ENCODE measurements at places on chromosomes 3 and 15. TPM values are rescaled to one million over a fixed set of nuclear protein-coding genes. Genes with fewer than 3 reads are reported as not detected.
A peak's percentile ranks its signal among the peaks of the same experiment; 100 is the strongest.

GOLGA8Q gene
- polyA plus RNA-seq = 0.22 TPM

CACNA2D3 gene
- 0.37 TPM for polyA plus RNA-seq

ISG20 gene
- 2.2 TPM for polyA plus RNA-seq

ZNF860 gene
- 0.70 TPM for polyA plus RNA-seq

SLC24A1 gene
- 7.9 TPM for polyA plus RNA-seq

GRCh38 chr15:49495993-49496753 lies 73.1 kb downstream of the FGF7 start:
- peak; percentile 60 for DNase-seq

DNA sequence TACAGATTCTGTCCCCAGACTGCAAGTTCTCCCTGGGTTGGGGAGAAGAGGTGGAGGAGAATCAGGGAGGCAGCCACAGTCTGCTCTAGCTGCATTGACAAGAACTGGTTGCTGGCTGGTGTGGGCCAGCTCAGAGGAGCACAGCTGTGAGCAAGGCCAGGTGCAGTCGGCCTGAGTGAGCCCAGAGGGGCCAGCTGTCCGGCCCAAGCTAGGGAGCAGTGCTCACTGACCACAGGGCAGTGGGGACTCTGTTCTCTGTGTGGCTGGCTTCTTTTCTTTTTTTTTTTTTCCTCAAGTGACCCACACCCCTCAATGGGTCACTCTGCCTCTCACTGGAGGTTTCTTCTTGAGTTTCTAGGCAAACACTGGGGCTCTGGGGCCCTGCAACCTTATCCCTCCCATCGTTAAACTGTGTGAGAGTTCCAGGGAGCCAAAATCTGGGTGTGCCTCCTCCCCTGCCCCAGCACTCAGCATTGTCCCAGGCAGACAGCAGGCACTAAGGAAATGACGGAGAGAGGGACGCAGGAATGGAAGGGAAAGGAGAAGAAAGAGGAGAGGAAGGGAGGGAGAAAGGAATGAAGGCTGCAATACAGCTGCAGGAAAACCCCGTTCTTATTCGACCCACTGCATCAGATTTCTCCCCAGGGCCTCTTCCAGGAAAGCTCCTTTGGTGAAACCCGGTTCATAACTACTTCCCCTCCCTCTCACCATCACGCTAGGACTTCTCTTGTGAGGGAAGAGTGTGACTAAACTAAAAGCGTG lies 37.7 kb upstream of the HES1 start:
- DNase-seq = no peak

GRCh38 chr15:99211926-99212325 lies 37.5 kb downstream of the TTC23 start:
- peak; percentile 7 for DNase-seq

DNA sequence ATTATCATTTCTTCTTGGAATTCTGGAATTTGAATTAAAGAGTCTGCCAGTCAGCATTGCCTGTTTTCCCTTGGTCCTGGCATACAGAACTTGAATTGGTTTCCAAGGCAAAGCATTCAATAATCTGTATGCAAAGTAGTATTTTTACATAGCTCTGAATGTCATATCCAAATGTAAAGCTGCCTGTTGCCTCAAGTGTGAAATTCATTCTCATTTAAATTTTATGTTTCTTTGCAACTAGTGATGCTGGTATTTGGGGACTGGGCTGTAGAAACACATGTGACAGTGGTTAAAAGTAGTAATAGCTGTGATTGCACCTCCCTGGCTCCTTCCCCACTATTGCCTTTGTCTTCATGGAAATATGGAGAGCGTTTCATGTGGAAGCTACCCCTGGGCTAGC lies 743.9 kb upstream of the GOLIM4 start:
- DNase-seq = no peak

DNA sequence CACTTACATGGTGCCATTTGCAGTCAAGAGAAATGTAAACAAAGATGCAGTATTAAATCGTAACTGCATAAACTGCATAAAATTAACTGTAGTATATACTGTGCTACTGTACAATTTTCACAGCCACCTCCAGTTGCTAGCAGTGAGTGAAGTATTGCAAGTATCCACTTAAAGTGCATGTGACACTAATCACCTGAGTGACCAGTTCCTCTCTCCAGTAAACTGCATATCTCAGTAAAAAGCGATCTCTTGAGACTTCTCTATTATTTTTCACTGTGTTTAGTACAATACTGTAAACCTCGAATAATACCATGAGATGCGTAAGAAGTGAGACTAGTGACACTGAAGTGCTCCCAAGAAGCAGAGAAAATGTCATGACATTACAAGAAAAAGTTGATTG lies 111.7 kb upstream of the PLXND1 start:
- DNase-seq = no peak

GRCh38 chr15:80581976-80582375 lies 113.1 kb upstream of the ABHD17C start:
- DNase-seq = no peak

DNA sequence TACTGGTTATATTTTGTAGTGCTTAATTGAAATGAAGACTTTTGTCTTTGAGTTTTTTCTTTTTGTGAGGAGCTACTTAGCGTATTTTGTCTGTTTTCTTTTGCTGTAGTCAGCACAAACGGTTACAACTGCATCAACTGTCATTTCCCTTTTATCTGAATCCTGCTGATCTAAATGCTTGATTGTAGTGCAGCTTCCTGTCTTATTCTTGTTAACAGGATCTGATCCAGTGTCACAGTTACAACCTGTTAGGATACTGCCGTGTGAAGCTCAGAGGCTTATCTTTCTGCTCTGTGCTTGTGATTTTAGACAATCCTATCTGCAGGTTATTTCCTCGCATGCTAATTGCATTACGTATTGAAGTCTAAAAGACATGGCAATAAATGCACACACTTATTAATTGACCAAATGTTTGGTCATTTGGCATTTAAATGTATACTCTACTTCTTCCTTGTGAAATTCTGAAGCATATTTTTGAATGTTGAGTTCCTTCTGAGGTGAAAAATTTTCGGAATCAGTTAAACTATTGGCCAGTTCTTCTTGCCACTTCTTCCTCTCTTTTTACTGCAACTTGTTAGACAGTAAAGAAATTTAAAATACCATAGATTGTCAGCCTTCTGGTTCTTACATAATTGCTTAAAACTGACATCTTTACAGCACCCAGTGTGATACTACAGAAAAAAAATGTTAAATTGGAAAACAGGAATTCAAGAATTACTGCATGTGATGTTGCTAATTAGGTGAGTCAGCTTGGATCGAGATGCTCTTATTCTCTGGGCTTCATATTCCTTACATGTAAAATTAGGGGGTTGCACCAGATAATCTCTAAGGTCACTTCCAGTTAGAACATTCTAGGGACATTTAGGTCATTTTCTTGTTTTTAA lies 168.2 kb downstream of the MBNL1 start:
- DNase-seq = no peak

DNA sequence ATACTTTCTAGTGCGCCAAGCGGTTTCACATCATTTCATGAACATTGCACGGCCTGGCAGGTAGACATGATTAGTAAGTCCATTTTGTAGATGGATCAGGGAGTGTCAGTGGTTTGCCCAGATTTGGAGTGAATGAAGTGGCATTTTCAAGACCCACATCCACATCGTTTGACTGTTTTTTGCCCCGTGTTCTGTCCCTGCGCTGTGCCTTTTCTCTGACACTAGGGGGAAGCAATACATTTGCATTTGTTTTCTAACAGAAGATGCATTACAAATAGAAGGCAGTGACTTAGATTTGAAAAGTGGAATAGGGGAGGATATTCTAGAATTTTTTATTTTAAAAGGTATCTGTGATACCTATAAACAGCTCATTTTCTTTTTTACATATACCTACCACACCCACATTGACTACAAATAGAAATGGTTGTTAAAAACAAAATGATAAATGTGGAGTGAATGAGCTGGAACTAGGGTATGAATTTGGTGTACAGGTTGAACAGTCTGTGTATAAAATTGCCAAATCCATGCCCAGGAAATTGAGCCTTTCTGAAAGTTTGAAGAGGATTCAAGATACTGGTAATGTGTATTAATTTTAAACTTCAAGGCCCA lies 98.0 kb downstream of the USP13 start:
- DNase-seq = peak; percentile 13

- DNase-seq = no peak
Observed at GRCh38 chr3:14976317-14976716, 28.9 kb downstream of the NR2C2 start.

DNA sequence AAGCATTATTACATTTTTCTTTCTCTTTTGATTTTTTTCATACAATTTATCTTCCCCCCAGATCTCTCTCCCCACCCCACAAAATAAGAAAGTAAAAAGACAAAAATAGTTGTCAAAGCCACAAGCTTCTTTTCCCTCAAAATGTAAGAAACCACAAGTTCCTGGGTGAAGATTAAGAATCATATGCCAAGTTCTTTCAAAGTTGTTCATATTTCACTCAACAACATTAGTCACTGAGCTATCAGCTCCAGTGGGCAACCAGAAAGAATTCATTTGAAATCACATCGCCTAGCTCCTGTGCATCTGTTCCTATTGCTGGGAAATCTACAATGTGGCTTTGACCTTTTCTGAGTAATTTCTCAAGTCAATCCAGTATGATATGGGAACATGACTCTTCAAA lies 681.6 kb upstream of the ARPP21 start:
- peak; percentile 92 for DNase-seq

DNA sequence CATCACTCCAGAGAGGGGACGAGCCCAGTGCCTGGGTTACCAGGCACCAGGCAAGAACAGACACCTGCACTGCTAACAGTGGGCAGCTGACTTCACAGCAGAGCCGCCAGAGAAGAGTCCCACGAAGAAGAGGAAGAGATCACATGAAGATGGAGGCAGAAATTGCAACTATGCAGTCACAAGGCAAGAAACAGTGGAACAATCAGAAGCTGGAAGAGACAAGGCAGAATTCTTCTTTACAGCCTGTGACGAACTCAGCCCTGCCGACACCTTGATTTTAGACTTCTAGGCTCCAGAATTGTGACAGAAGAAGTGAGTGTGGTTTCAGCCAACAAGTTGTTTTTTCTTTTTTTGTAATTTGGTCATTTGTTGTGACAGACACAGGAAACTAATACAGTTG lies 59.2 kb downstream of the IL12A start:
- no peak for DNase-seq
